ENCODE measurements at places on chromosomes 16 and 17.

- DNase-seq = no peak
Measured at GRCh38 chr17:73972901-73973300, 230.6 kb upstream of the RPL38 start.

GRCh38 chr16:68377667-68378393, 67.0 kb downstream of the PRMT7 start:
- DNase-seq = no peak

DNA sequence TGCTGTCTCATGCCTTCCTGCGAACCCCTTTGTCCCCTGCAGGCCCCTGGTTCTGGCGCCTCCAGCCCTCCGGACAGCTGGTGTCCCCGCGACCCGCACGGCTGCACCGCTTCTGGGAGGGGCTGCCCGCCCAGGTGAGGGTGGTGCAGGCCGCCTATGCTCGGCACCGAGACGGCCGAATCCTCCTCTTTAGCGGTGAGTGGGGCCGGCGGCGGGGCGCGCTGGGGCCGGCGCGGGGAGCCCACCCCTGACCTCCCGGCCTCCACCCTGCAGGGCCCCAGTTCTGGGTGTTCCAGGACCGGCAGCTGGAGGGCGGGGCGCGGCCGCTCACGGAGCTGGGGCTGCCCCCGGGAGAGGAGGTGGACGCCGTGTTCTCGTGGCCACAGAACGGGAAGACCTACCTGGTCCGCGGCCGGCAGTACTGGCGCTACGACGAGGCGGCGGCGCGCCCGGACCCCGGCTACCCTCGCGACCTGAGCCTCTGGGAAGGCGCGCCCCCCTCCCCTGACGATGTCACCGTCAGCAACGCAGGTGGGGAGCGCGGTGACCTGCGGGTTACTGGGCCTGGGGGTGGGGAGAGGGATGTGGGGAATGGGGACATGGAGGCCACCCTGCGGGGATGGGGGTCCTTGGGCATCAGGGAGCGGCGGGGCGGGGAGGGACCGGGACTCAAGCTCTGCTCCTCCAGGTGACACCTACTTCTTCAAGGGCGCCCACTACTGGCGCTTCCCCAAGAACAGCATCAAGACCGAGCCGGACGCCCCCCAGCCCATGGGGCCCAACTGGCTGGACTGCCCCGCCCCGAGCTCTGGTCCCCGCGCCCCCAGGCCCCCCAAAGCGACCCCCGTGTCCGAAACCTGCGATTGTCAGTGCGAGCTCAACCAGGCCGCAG, 7.1 kb upstream of the IL32 start:
- DNase-seq = no peak

DNA sequence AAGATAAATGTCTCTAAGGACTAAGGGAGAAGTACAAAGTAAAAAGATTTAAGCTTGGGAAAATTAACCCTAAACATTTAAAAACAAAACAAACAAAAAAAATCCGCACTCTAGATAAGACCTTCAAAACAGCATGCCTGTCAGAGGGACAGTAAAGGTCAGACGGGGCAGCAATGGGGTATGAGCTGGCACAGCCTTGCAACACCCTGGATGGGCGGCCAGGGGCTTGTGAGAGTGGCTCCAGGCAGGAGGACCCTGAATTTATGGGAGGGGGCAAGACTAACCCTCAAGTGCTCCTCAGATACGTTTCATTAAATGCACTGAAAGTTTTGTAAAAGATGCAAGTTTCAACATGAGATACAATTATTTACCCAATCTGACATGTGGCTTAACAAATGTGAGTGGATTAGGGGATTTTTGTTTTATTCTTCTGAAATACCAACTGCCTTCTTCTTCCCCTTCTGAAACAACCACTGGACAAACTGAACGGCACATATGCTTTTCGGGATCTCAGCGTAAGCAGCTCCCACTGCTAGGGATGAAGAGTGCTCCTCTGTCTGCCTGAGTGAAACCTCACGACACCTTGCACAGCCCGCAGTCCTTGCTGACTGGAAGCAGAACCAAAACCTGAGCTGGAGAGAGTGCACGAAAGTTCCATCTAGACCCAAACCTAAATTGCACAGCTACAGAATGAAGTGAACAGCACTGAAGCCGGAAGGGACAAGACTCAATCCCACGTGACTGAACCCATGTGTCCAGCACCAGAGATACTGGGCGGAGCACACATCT, 128.4 kb downstream of the ANKRD11 start:
- DNase-seq = no peak

- DNase-seq = no peak
Measured at GRCh38 chr17:81052199-81052997, 17.4 kb downstream of the BAIAP2 start.
